NCI-H460 (cell line): ENCODE measurements at places on chromosomes 13 and 19. TPM values are rescaled to one million over a fixed set of nuclear protein-coding genes. Genes with fewer than 3 reads are reported as not detected.

- no peak for DNase-seq
Measured at GRCh38 chr19:3857449-3858003, 11.3 kb downstream of the ZFR2 start.

GRCh38 chr13:51729866-51730553 is 74.0 kb downstream of the DHRS12 start:
- DNase-seq: peak; percentile 2

- no peak for DNase-seq
Measured at GRCh38 chr19:4692251-4693077, 22.3 kb upstream of the MYDGF start.

DNA sequence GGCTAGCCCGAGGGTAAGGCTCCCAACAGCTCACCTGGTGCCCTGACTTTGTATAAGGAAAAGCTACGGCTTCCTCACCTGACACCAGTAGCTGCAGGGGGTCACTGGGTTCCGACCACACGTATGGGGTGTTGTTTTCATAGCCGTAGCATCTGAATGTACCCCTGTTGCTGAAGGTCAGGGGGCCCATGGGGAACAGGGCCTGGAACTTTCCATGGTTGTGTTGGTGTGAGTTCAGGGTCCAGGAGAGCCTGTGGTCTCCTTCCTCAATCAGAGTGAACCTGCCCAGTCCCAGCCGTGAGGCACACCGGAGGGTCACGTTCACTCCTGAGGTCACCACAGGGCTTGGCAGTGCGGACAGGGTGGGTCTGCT is 1.1 kb downstream of the LILRA4 start:
- DNase-seq: no peak

Gene ZNF628
- 2.1 and 6.1 TPM in 2 replicates for total RNA-seq

DNA sequence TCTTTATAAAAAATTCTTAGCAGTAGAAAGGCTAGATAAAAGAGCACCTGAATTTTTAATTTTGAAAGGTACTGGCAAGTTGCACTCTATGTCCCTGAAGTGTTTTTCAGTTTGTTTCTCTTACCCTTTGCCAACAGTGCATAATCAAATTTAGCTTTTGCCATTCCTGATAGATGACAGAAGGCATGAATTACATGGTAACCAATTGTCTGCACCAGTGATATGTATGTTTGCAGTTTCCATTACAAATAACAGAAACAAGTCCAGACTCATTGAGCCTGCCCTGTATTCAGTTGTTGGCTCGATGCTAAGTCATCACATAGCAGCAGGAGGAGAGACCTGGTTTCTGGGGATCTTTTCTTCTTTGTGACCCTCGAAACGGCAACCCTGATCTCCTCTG is 309.8 kb downstream of the DNAJC15 start:
- no peak for DNase-seq

DNA sequence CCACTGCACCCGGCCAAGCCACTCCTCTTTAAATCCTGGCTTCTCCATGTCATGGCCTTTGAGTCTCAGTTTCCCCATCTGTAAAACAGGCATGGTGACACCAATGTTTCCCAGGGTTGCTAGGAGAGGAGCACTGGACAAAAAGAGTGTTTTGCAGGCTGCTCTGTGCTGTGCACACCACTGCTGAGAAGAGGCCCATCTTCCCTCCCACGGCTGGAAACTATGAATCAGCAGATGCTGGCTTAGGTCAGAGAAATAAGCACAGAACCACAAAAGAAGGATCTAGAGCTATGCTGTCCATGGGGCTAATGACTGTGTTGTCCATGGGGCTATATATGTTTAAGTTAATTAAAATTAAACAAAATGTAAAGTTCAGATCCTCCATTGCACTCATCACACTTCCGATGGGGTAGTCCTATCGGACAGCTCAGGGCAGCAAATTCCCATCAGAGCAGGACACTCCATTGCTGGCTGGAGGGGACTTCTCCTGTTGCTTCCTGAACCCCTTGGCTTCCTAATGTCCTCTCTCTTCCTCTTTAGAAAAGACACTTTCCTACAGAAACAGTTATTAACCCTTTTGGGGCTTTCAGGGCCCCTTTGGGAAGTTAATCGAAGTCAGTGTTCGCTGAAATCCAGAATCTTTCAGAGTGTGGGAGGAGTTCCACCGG is 37.1 kb downstream of the TSHZ3 start:
- DNase-seq: no peak

DNA sequence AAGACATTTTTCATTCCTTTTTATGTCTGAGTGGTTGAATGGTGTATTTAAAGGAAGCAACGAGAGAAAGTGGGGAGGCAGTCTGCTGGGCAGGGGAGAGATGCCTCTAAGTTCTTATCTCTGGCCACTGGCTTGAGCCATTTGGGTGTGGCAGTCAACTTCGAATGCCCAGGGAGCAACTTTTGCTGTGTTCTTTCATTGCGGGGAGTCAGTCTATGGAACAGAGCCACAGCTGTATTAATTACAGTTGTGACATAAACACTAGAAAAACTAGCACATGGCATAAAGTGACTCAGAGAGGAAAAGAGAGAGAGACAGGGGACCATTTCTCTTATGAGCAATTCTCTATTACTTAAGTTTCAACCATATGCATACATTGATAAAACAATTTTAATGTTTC is 40.4 kb upstream of the PDCD5 start:
- DNase-seq: no peak

DNA sequence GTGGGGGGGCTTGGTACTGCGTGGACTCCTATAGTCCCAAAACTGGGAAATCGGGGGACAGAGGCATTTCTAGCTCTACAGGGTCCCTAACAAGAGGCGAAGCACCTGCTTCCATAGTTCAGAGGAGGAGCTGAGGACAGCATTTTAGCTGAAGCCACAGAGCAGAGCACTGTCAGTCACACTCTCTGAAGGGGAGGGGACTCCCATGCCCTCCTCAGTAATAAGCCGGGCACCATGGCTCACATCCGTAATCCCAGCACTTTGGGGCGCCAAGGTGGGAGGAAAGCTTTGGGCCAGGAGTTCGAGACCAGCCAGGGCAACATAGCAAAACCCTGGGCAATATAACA is 3.8 kb downstream of the NPAS1 start:
- DNase-seq: no peak

- DNase-seq: no peak
Measured at GRCh38 chr13:108276060-108276459, 6.5 kb downstream of the TNFSF13B start.

DNA sequence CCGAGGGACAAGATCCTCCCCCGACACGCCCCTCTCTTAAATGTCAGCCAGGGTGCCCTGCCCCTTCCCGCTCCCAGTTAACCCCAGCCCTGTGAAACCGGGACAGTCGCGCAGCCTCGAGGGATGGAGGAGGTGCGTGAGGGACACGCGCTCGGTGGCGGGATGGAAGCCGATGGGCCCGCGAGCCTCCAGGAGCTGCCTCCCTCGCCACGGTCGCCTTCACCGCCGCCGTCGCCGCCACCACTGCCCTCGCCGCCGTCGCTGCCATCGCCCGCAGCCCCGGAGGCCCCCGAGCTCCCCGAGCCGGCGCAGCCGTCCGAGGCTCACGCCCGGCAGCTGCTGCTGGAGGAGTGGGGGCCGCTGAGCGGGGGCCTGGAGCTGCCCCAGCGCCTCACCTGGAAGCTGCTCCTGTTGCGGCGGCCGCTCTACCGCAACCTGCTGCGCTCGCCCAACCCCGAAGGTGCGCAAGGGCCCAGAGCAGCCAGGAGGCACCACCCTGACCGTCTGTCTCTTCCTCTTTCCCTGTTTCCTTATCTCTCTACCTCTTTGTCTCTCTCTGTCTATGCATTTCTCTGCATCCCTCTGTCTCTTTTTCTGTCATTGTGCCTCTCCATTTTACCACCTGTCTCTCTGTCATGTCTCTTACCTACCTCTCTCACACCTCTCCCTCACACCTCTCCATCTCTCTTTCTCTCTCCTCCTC is at the start of gene NCCRP1:
TSS of gene NCCRP1 (plus strand) at position 105 of the 703 bp plus-strand sequence. CDS start at position 124, 19 bp downstream.
- DNase-seq: no peak

DNA sequence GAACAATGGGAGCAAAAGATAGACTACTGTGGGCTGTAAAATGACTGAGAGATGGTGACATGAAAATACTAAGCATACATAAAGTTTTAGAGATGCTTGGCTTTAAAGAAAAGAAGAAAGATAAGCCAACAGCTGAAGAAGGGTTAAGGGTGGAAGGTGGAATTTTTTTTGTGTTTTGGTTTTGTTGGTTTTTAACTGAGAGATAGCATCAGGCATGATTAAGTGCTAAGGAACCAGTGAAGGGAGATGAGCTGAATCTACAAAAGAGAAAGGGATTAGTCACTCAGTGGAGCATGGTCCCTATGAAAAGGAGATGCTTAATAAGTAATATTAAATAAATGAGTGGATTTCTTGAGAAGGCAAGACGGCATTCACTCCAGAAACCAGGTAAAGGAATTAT is 12.5 kb upstream of the TBC1D4 start:
- no peak for DNase-seq

Gene PPP1R37
- total RNA-seq: 10.8 and 11.8 TPM in 2 replicates

Gene ZGLP1
- 1.2 and 2.8 TPM in 2 replicates for total RNA-seq

GRCh38 chr13:48160606-48161278 is 65.8 kb upstream of the MED4 start:
- DNase-seq: no peak

- DNase-seq: peak; percentile 64
Measured at GRCh38 chr19:16070366-16070990, 5.8 kb upstream of the TPM4 start.

- DNase-seq: no peak
Measured at GRCh38 chr13:112705286-112705685, 15.4 kb downstream of the ATP11A start.

DNA sequence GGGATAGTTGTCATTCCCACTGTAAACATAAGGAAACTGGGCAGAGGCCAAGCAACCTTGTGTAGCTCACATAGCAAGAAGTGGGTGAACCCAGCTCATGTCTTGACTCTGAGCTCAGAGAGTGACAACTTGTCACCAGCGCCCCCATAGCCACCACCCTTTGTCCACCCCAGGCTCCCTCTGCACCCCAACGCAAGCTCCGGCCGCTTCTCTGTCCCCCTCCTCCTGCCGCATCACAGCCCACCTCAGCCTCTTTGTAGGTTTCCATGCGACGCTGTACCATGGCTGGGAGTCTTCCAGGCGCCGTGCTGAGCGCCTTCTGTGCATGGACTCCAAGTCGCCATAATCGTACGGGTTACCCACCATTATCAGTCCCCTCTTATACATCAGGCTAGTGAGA is 3.3 kb downstream of the GP6 start:
- DNase-seq: no peak

Gene SSC5D
- 0.07 TPM in 1 of 2 replicates, not detected in the other for total RNA-seq

Gene SYNE4
- 0.22 and 0.26 TPM in 2 replicates for total RNA-seq

- no peak for DNase-seq
Measured at GRCh38 chr19:5079071-5079774, 110.3 kb downstream of the KDM4B start.

Gene RCBTB1
- total RNA-seq: 11.7 and 11.9 TPM in 2 replicates

DNA sequence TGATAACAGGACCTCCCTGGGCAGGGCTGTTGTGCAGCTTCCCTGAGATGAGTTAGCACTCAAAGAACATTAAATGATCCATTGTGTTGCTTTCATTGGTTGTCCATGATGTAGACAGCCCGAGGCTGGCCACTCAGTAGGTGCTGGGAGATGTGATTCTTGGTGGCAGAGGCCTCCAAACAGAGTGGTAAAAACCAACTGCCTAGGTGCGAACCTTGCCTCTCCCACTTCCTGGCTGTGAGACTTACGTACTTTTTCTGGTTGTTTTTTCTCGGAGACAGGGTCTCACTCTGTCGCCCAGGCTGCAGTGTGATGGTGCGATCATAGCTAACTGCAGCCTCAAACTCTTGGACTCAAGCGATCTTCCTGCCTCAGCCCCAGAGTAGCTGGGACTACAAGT is 6.2 kb downstream of the SARS2 start:
- DNase-seq: no peak

GRCh38 chr19:46524308-46524707 is 28.6 kb upstream of the PNMA8B start:
- no peak for DNase-seq

- DNase-seq: no peak
Measured at GRCh38 chr13:98134901-98135300, 8.0 kb upstream of the FARP1 start.

Gene SLC8A2
- total RNA-seq: not detected in 2 replicates

DNA sequence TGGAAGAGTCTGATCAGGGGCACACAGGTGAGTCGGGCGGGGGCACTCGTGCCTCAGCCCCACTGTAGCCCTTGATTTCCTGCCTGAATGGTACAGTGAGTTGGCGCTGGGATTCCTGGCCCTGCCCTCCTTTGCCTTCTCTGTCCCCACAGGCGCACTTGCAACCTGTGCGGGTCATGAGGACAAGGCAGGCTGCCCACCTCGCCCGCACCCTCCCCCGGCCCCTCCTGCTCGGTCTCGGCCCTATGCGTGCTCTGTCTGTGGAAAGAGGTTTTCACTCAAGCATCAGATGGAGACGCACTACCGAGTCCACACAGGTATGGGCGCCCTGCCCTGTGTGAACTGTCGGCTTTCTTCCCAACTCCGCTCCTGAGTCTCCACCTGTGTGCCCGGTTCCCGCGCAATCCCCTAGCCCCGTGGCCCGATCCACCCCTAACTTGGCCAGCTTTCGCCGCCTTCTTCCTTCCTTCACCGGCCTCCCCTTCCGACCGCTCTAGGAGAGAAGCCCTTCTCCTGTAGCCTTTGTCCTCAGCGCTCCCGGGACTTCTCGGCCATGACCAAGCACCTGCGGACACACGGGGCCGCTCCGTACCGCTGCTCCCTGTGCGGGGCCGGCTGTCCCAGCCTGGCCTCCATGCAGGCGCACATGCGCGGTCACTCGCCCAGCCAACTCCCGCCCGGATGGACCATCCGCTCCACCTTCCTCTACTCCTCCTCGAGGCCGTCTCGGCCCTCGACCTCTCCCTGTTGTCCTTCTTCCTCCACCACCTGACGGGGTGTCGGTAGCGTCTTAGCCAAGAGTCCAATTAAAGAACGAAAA is 1.6 kb upstream of the KMT2B start:
- no peak for DNase-seq

DNA sequence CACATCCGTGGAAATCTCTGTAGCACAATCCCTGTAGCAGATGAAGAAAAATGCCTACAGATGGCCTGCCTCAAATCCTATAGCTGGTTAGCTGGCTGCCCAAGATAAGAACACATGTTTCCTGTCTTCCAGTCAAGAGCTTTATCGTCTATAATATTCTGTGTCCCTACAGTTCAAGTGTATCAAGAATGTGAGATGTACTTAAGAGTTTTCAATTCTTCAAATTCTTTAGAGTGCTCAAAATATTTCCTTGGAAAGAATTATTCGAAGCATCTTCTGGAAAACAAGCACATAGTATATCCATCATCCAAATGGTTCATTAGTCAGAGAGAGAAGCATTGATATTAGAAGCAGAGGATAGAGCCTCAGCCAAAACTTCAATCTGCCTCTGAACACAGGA is 239.8 kb downstream of the COG6 start:
- no peak for DNase-seq

DNA sequence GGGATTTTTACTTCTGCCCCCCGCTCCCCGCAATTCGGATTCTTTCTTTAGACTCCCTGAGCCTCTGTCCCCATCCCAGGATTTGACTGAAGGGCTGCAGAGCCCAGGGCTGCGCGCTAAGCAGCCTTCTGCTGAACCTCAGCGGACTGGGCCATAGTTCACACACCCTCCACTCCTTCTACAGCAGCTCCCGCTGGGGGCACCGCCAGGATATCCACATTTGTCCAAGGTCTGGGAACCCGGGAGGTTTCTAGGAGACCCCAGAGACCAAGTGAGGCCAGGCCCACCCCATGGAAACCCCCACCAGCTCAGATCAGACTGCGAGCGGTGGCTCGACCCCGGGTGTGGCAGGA is 463.3 kb downstream of the ITGBL1 start:
- no peak for DNase-seq

Gene DCLK1
- 5.5 and 6.7 TPM in 2 replicates for total RNA-seq
